ENCODE measurements at places on chromosomes 12 and 14.

- DNase-seq = no peak
These were observed 166.9 kb downstream of the BRMS1L start for GRCh38 chr14:35992816-35993683.

- peak; percentile 12 for DNase-seq
These were observed 465.4 kb downstream of the NPAS3 start for GRCh38 chr14:33404054-33404453.

GRCh38 chr12:111887926-111888745 lies 46.1 kb downstream of the MAPKAPK5 start:
- no peak for DNase-seq

- no peak for DNase-seq
These were observed 17.1 kb downstream of the DICER1 start for GRCh38 chr14:95140060-95140858.

DNA sequence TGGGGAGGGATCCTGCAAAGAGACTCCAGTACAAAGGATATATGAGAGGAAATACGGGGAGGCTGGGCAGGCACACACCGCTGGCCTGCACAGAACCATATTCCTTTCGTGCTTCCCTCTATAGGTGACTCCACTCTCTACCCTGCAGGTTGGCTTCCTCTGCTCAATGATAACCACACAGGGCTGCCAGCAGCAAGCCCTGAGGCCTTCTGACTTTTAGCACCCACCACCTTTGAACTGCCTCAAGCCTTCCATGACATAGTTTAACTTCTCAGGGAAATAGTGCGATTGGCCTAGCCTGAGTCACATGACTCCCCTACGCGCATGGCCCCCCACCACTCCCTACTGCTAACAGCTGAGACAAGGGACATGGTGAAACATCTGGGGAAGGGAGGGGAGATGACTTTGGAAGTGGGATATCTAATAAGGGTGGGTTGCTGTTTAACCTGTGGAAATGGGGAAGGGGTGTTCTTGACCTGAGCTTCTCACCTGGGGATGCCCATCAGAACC lies 3.0 kb upstream of the FOXN3 start:
- no peak for DNase-seq

DNA sequence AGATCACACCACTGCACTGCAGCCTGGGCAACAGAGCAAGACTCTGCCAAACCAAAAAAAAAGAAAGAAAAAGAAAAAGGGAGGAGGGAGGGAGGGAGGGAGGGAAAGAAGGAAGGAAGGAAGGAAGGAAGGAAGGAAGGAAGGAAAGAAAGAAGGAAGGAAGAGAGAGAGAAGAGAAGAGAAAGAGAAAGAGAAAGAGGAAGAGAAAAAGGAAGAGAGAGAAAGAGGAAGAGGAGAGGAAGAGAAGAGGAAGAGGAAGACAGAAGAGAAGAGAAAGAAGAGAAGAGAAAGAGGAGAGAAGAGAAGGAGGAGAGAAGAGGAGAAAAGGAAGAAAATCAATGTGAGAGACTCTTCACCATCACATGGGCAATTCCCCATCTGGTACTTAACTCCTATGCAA lies 57.6 kb upstream of the CRACR2A start:
- no peak for DNase-seq

- DNase-seq = no peak
These were observed 63.8 kb downstream of the PTGER2 start for GRCh38 chr14:52377940-52378339.

DNA sequence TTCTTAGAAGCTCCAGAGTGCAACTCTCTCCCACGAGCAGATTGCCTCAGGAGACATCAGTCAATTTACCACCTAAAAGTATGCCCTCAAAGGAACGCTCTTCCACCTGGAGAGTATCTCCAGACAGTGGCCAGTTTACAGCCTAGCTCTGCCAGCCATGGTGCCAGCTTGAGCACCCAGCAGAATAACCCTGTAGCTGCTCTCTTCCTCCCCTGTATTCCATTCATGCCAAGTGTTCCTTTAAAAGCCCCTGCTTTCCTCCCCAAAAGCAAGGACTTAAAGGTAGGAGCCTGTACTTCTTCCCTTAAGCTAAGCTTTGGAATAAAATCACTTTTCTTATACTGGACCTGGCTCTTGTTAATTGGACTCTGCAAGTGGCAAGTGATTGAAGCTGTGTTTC lies 245.4 kb upstream of the TMEM132C start:
- no peak for DNase-seq

GRCh38 chr12:53781228-53781801 lies 29.5 kb upstream of the CISTR start:
- DNase-seq = no peak

DNA sequence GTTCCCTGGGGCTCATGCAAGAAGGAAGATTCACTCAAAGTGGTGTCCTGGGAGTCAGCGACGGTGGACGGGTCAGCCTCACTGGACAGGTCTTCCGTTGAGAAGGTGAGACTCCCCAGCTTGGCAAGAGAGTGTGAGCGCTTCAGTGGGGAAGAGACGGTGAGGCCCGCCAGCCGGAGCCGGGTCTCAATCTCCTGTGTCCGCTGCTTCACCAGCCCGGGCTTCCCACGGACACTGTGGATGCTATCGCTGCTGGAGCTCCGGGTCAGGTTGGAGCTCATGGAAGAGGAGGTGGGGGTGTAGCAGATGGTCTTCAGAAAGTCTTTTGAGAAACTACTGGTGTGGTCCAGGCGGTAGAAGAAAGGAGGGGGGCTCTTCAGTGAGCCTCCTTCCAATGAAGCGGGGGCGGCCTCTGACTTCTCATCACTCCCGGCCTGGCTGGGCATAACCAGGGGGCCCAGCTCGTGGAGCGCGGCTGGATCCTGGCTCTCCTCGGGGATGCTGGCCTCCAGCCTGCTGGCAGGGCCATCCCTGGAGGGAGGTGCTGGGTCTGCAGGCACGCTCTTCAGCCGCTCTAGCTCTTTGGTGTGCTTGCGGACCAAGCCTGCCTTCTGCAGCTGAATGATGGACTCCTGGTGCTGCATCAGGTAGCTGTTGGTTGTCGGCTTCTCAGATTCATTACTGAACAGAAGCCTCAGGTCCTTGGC lies 56.9 kb upstream of the CORO1C start:
- DNase-seq = no peak

DNA sequence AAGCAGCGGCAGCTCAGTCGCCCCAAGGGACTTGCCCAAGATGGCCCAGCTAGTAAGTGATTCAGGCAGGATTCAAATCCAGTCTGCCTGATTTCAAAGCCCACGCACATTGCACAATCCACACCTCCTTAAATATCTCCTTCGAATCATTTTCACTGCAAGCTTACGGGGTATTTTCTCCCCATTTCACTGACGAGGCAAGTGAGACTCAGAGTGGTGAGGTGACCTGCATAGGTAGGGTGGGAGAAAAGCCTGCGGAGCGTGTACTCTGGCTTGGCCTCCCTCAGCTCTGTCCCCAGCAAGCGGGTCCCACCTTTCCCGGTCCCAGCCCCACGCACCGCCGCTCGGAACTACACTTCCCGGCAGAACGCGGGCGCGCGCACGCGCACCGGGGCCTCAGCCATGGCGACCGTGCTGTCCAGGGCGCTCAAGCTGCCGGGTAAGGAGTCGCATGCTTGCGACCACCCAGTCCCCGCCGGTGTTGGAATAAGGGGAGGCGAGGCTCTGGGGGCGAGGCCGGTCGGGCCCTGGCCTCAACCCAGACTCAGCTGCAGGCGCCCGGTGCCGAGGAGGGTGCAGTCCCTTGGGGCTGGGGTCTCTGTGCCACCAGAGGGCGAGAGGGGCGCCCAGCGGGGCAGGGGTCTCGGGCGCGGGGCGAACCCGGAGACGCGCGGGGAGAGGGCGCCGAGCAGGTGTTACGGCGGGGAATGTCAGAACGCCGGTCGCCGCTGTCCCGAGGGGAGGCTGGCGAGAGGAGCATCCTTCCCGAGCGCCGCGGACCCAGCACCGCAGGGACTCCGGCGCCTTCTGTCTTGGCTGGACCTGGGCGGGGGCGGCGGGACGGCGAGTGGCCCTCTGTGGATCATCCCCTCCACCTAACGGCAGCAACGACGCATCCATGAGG lies at the start of gene FAM234B:
TSS of gene FAM234B (plus strand) at position 380 of the 904 bp plus-strand sequence. CDS start at position 403, 23 bp downstream.
- DNase-seq = no peak

- DNase-seq = peak; percentile 91
These were observed 25.9 kb upstream of the LGALS3 start for GRCh38 chr14:55103005-55103640.

- DNase-seq = no peak
These were observed 3.6 kb downstream of the LTBR start for GRCh38 chr12:6387541-6387940.

DNA sequence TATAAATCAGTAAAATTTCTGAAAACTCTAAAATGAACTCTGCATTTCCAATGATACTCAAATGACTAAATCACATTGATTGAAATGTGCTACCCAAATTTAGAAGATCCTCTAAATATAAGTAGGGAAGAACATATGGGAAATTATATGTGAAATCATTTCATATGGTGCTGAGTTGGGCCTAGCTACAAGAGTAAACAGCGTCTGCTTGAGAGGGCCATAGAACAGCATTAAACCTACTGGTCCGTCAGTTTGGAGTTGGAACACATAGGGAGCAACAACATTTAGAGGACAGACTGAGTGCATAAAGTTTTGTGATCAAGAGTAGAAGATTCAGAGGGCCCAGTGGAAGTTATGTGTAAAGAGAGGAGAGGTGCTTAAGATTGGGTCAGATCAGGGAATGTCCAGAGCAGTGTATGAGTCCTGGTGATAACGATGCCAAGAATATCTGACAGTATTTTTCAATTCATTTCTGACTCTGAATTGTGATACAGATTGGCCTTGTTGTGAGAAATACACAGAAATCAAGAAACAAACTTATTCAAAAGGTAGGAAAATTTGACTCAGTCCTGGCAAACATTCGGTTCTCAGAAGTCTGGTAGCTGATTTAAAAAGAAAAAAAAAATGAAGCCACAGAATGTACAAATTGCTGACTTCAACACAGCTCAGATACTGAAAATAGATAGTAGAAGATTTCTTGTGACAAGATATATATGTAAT lies 362.2 kb downstream of the CCDC91 start:
- no peak for DNase-seq

GRCh38 chr12:114430306-114430705 lies 24.4 kb upstream of the TBX5 start:
- no peak for DNase-seq

Measured in HS-27A (cell line).